H4 (cell line): ENCODE measurements at places on chromosomes 16 and 17.

DNA sequence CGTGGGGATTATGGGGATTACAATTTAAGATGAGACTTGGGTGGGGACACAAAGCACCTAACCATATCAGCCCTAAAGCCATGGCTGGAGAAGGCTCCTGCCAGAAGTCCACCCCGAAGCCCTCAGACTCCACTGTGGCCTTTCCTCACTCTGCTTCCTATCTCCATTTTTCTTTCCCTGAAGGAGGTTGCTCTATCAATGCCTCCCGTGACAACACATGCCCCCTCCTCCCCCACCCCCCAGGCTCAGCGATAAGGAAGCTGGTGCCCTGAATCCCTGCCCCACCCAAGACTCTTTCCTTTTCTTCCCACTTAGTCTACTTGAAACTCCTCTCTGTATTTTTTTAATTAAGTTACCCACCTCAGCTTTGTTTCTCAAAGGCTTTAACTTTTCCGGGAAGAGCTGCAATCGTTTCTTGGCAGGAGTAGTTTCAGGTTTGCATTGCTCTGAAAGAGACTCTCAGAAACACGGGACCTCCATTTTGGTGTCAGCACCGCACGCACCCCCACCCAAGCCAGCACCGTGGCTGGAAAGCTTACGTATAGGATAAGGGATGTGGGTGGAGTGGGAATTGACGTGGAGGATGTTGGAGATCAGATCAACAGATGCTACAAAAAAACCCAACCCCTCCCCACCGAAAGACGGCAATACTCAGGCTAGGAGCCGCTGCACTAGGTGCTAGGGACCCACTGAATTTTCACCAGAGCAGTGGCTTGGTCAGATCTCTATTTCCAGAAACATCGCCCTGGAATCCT, 15.2 kb upstream of the CA4 start:
- DNase-seq, result no peak

DNA sequence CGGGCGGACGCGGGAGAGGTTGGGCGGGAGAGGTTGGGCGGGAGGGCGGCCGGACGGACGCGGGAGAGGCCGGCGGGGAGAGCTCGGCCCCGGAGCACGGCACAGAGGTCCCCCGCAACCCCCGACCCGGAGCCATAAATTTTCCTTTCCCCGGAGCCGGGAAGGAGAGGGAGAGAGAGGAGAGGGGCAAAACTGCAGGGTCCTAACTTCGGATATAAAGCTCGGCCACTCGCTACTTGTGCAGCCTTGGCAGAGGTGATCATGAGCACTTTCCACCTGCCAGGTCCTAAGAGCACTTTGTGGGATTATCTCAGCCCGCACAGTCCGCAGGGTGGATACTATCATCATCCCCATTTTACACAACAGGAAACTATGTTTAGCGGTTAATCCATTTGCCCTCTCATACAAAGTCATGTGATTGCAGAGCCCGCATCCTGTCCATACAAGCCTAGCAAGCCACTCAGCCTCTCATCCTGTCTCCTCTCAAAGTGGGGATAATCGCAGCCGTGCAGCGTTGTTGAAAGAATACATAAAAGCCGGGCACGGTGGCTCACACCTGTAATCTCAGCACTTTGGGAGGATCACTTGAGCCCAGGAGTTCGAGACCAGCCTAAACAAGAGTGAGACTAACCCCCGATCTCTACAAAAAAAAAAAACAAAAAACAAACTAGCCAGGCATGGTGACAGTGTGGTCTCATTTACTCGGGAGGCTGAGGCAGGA, 780 bp upstream of the DCAKD start:
- peak; percentile 29 for DNase-seq

- no peak for DNase-seq
Measured at GRCh38 chr17:57521606-57522005, 223.5 kb downstream of the CCDC182 start.

- no peak for DNase-seq
Measured at GRCh38 chr16:8103649-8104289, 486.5 kb downstream of the TMEM114 start.

- no peak for DNase-seq
Measured at GRCh38 chr17:32927724-32928585, at the start of gene TMEM98. TSS of gene TMEM98 (plus strand) at chr17:32928153. CDS start at chr17:32931529, 3,376 bp downstream.

GRCh38 chr17:77206158-77206956, 65.6 kb downstream of the SEC14L1 start:
- no peak for DNase-seq

DNA sequence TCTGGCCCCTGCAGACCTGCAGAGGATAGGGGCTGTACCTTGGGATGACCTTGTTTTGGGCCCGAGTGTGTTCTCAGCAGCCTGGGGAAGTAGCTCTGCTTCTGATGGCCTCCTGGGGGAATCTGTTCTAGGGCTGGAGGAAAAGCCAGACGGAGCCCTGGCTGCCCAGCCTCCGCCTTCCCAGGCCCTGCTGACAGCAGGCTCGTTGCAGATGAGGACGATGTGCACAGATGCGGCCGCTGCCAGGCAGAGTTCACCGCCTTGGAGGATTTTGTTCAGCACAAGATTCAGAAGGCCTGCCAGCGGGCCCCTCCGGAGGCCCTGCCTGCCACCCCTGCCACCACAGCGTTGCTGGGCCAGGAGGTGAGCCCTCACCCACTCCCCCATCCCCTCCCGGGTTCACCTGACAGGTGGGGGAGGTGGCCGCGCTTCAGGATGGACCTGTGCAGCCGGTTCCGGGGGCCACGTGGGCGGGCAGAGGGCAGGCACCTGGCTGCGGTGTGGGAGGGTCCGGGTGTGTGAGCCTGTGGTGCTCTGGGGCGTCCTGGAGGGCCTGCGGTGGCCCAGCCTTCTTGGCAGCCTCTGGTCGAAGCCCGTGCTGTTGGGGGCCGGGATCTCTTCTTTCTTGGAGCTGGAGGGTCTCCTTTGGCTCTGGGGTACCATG, 4.9 kb downstream of the E4F1 start:
- DNase-seq, result no peak

- no peak for DNase-seq
Measured at GRCh38 chr16:20803561-20804214, 2.6 kb downstream of the ERI2 start.

DNA sequence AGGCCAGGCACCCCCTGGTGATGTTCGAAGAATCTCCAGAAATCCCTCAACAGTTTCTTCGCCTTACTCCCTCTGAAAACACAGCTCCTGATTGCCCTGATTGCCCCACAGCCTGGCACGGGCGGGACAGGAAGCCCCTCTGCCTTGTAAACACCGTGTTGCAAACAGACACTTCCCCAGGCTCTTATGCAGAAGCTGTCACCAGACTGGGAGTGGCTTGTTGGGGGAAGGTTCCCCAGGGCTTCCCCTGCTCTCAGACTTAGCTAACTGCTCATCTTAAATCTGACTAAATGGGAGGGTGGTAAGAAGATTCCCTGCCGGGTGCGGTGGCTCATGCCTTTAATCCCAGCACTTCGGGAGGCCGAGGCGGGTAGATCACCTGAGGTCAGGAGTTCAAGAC, 11.2 kb downstream of the PIK3R5 start:
- DNase-seq, result no peak

DNA sequence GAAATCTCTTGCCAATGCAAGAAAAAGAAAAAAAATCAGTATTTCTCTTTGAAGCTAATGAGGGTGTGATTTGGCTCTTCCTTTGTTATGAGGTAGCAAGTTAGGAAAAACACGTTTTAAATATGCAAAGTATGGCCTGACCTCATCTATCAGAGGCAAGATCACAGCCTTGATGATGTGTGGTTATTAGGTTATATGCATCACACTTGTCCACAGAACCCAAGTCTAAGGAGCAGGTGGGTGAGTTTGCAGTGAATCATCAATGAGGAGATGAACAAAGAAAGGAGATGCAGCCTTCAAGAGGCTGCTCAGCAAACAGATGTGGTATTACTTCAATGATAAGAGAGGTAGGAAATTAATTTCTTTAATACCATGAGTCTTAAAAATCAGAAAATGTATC, 594.8 kb upstream of the CDH5 start:
- no peak for DNase-seq

DNA sequence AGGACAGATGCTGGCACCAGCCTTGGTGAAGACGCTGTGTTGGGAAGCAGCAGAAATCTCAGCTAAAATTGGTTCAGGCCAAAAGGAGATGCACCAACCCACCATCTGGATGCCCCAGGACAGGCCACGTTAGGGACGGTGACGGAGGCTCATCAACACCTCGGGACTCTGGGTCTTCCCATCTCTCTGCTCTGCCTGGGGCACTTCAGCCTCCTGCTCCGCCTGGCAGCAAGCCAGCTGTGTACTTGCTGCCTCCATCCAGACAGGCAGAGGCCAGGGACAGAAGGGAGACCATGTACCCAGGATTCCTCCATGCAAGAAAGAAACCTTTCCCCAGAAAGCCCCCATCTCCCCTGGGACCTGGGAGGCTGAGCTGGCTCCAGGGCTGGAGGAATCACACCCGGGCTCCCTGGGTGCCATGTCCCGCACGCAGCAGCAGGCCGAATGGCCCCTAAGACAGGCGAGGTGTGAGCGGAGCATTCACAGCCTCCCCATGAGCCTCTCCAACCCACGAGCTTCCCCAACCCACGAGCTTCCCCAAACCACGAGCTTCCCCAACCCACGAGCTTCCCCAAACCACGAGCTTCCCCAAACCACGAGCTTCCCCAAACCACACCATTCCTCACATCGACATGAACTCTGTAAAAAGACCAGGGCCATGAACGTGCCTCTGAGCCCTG, 274.5 kb downstream of the C16orf95 start:
- DNase-seq, result no peak

GRCh38 chr17:33895491-33895890, 359.6 kb upstream of the CCL2 start:
- DNase-seq, result no peak

DNA sequence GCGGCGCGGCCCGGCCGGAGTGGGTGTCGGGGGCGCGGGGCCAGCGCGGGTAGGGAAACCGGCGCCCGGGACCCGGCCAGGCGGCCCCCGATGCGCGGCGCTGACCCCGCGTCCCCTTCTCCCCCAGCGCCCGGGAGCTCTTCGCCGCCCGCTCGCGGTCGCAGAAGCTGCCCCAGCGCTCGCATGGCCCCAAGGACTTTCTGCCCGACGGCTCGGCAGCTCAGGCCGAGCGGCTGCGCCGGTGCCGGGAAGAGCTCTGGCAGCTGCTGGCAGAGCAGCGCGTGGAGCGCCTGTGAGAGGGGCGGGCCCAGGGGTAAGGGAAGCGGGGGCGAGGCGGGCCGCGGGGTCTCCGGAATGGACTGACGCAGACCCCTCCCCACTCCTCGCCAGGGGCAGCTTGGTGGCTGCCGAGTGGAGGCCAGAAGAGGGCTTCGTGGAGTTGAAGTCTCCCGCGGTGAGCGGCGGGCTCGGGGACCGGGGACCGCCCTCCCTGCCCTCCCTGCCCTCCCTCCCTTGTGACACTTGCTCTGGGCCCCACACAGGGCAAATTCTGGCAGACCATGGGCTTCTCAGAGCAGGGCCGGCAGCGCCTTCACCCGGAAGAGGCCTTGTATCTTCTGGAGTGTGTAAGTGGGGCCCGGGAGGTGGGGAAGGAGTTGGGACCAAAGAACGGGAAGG, 430 bp downstream of the TSEN54 start:
- DNase-seq, result no peak

DNA sequence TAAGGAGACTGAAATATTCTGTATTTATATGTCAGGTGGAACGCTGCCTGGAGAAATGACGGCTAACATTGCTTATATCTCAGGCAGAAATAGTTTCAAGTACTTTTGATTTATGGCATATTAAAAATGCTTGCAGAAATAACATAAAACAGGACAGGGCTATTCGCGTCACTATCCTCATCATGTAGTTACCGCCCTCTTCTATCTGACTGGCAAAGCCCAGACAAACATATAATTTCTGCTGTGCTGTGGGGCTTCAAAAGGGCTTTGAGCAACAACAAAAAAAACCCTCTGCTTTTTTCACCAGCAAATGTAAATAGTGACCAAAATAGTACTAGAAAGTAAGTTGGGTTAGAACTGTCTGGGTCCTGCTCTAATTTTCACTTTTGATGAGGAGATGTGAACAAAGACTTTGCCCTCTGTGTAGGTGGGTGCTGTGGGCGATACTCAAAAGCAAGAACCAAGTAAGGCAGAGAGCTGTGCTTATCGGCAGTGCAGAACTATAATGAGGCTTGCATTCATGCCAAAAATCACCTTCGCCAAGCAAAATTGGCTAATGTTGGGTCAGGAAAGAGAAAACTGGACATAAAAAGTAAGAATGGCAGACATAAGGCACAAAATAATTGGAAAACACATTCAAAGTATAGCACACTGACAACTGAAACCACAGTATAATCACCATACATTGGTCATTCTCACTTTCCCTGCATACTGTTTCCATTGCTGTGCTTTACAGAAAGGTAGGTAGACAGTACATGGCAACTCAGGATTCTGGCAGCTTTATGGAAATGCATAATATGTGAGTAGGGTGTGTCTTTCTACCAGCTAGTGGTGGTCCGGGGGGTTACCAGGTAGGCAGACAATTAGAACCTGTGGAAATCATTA, 151.2 kb upstream of the AXIN2 start:
- DNase-seq, result no peak

- no peak for DNase-seq
Measured at GRCh38 chr17:2707721-2708584, 3.6 kb downstream of the CLUH start.

- DNase-seq, result no peak
Measured at GRCh38 chr16:88896238-88897070, 30.0 kb upstream of the PABPN1L start.

DNA sequence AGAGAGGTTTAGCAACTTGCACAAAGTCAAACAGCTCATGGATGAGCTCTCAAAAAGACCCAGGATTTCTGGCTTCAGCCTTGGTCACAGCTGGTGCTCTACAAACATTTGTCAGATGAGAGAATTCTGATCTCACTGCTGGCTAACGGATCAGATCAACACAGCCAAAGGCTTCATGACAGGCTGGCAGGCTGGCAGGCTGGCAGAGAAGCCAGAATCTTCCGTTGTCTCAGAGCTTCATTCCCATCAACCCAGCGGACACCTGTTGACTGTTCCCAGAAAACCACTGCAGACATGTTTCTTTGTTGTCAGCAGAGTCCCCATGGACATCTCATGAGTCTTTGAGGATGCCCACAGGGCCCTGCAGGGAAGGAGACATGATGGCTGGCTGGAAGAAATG, 303.8 kb upstream of the ASIC2 start:
- no peak for DNase-seq

DNA sequence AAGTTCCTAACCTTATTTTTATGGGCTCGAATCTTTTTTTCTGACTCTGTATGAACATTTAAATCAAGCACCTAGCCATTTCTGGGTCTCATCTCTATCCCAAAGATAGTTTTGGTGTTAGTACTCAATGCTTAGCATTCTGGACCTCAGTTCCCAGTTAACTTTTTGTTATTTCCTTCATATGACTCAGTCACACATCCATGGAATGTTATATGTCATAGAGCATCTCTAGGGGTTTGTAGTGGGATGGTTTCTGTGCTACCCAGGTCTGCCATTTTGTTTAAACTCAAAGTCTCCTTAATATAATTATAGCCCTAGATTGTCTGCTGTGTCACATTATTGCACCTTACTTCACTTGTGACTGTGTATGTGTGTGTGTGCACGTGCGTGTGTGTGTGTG, 90.1 kb downstream of the EFCAB13 start:
- no peak for DNase-seq

GRCh38 chr16:70737377-70738082, 51.7 kb upstream of the MTSS2 start:
- DNase-seq, result peak; percentile 84

GRCh38 chr17:30377574-30378240, 1.0 kb upstream of the CPD start:
- DNase-seq, result no peak

- DNase-seq, result no peak
Measured at GRCh38 chr16:83967838-83968305, at the start of gene NECAB2. TSS of gene NECAB2 (plus strand) at chr16:83968244. CDS start at chr16:83968649, 405 bp downstream.

- DNase-seq, result no peak
Measured at GRCh38 chr17:44642834-44643233, 13.4 kb upstream of the MEIOC start.

GRCh38 chr17:33209671-33210070, 83.4 kb downstream of the ASIC2 start:
- DNase-seq, result no peak

GRCh38 chr16:81544700-81545271, 100.2 kb downstream of the CMIP start:
- DNase-seq, result no peak
